ENCODE measurements at places on chromosomes 13 and 19. TPM values are rescaled to one million over a fixed set of nuclear protein-coding genes. Genes with fewer than 3 reads are reported as not detected.

- DNase-seq, result no peak
These were observed 233.6 kb downstream of the PCDH9 start for GRCh38 chr13:66996503-66996902.

DNA sequence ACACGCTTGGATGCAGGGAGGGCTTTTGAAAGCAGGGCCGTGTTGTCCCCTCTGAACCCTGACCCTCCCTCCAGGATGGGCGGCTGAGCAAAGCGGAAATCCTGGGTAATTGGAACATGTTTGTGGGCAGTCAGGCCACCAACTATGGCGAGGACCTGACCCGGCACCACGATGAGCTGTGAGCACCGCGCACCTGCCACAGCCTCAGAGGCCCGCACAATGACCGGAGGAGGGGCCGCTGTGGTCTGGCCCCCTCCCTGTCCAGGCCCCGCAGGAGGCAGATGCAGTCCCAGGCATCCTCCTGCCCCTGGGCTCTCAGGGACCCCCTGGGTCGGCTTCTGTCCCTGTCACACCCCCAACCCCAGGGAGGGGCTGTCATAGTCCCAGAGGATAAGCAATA lies 15.2 kb downstream of the RCN3 start:
- DNase-seq, result no peak

DNA sequence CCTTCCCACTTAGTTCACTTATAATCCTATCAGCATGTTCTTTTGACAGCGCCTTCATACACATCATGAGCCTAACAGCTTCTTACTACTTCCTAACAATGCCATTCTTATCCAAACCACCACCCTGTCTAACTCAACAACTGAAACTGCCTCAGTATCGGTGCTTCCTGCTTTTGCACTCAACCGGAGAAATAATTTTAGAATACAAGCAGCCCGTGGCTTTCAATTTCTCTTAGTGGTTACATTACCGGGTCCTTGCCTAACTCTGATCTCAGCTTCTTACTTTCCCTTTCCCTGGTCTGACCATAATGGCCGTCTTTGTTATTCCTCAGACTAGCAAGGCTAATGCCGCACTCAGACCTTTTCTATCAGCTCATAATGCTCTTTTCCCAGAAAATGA lies 17.0 kb downstream of the ZFP82 start:
- DNase-seq, result no peak

DNA sequence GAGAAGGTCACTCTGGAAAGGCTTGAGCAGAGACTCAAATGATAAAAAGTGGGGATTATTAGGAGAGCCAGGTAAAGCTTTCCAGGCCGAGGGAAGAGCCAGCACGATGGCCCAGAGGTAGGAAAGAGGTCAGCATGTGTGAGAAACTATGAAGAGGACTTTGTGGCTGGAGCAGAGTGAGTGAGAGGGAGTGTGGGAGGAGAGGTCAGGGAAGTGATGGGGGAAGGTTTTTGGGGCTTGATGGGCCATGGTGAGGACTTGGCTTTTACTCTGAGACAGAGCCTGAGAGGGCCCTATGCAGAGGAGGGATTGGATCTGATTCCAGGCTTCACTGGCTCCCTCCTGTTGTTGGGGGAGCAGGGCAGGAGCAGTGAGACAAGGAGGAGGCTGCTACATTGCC lies 5.3 kb downstream of the CATSPERG start:
- DNase-seq, result no peak

GRCh38 chr13:73040968-73041596 lies 17.7 kb upstream of the KLF5 start:
- no peak for DNase-seq

DNA sequence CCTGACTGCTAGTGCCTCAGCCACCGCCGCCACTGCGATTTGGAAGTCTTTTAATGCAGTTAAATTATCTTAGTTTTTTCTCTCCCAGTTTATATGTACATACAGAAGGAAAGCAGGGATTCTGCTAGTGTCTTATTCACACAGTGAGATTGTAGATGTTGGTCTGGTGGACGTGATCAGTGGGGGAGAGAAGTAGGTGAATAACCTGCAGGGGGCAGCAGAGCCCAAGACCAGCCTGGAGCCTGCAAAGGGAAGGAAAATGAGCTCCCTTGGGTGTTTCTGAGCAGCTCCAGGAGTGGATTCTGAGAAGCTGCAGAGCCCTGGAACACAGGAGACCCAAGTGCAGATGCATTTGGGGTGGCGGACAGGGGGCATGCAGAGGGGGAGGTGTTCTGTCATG lies 26.3 kb downstream of the ZNF844 start:
- DNase-seq, result peak; percentile 57

DNA sequence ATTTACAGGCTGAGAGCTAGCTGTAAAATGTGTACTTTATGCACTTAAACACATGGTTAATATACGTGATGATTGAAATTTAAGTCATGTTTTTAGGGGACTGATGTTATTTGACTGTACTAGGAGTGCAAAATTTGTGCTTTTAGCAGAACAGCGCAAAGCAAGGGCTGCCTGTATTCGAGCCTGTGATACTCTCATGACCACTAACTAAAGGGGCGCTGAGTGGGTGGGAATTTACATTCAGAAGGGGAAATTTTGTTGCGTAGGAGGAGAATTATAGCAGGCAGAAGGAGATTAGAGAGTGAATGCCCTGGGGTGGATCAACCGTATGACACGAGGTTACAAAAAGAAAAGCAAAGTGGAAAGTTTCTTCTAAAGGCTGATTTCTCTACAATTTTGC lies 271.8 kb upstream of the HTR2A start:
- no peak for DNase-seq

The KLHL1 gene
- not detected for total RNA-seq

The CASP14 gene
- total RNA-seq, result not detected

GRCh38 chr19:37977992-37978391 lies 71.0 kb downstream of the SIPA1L3 start:
- DNase-seq, result no peak

GRCh38 chr19:47272448-47273312 lies 2.0 kb upstream of the INAFM1 start:
- peak; percentile 52 for DNase-seq

GRCh38 chr19:12841094-12841493 lies 2.8 kb downstream of the MAST1 start:
- no peak for DNase-seq

GRCh38 chr13:20700288-20700687 lies 3.2 kb upstream of the IL17D start:
- DNase-seq, result no peak

The SYT3 gene
- 0.22 TPM for total RNA-seq

DNA sequence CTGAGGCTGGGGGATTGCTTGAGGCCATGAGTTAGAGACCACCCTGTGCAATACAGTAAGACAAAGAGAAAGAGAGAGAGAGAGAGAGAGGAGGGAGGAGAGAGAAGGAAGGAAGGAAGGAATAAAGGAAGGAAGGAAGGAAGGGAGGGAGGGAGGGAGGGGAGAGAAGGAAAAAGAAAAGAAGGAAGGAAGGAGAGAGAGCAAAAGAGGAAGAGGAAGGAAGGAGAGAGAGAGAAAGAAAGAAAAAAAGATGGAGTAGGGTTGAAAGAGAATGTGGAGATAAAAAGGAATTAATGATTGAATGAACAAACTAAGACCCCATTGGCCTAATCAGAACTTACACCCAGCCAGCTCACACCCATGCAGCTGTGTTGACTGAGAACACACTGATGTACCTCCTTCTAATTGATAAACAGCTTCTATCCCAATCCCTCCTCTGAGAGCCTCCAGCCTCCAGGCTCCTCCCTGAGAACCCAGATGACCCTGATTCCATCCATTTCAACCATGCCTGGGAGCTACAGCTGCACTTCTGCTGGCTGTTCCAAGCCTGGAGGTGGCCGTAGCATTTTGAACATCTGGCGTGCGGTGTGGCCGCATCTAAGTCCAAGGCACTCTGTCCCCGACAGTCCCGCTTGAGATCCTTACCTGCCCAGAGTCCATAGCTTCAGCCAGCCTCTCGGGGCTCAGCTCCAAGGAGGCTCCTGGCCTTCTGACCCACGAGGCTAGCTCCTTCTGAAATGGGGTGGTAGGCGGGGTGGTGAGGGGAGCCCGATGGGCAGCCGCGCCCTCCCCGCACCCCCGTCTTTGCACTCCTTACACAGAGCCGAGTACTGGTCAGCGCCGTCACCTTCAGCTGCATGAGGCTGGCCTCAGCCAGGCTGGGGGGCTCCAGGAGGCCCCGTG lies 1.1 kb downstream of the PRODH2 start:
- DNase-seq, result no peak

DNA sequence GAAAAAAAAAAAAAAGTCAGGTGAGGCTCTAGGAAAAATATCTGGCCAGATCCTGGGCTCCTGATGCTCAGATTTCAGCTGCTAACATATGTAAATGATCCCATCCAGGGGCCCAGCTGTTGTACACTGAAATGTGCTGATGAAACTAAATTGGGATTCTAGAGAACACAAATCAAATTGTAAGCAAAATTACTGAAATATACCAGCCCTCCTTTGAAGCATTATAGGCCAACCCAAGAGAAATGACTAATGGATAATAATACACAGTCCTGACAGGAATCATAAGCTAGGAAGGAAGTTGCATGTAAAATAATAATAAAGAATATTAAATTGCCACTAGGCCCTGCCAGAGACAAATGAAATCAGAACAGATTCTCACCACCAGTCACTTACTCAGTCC lies 17.8 kb downstream of the KCTD12 start:
- DNase-seq, result no peak

DNA sequence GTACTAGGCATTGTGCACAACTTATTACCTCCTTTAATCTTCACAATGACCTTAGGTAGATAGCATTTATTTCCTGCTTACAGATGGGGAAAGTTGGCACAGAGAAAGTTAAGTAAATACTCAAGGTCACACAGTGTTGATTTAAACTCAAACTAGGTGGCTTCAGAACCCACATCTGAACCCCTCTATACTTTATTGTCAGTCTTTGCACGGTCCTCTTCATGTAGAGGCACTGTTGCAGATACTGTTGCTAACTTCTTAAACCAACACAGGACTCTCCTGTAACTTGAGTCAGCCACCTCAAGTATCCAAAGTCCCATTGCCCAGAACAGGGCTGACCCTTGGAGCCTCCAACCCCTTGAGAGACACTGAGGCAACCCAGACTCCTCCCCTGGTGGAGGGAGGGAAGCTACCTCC lies 48.8 kb downstream of the FRY start:
- no peak for DNase-seq

GRCh38 chr13:44932850-44933251 lies 56.4 kb downstream of the NUFIP1 start:
- DNase-seq, result no peak

DNA sequence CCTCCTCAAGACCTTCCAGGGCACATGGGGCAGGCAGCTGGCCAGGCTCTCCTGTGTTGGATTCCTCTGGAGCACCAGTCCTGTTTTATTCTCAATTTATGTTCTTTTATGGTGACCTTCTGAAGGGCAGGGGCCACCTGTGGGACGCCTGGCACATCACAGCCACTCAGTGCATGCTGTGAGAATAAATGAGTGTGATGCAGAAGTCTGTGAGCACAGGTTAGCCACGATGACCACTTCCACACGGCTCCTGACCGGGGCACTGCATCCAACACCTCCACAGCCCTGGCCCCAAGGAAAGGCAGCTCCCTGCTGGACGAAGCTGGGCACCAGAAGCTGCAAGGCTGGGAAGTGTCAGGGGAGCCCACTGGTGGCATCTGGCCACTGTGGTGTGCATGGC lies 122.8 kb downstream of the CRYL1 start:
- no peak for DNase-seq

DNA sequence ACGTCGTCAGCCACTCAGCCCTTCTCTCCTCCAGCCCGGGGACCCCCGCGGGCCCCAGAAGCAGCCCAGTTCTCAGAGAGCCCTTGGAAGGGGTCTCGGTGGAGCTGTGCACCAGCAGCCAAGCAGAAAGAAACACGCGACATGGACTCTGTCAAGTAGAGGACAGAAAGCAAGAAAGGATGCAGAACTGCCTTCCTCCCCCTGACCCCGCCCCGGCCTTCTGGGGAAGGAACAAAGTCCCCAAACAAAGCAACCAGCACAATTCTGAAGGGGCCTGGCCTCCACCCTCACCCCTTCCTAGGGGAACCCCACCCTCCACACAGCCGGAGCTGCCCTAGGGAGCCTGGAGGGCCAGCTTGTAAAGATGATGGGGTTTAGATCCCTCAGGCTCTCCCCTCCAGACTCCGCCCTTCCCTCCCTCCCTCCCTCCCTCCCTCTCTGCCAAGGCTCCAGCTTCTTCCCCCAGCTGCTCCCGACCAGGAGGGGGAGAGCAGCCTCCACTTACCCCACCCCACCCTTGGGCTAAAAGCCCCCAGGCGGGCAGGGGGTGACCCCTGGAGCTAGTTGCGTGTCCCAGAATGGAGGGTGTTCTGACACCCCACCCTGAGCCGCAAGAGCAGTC lies 7.8 kb downstream of the LYL1 start:
- DNase-seq, result no peak

The PSG7 gene
- not detected for total RNA-seq

DNA sequence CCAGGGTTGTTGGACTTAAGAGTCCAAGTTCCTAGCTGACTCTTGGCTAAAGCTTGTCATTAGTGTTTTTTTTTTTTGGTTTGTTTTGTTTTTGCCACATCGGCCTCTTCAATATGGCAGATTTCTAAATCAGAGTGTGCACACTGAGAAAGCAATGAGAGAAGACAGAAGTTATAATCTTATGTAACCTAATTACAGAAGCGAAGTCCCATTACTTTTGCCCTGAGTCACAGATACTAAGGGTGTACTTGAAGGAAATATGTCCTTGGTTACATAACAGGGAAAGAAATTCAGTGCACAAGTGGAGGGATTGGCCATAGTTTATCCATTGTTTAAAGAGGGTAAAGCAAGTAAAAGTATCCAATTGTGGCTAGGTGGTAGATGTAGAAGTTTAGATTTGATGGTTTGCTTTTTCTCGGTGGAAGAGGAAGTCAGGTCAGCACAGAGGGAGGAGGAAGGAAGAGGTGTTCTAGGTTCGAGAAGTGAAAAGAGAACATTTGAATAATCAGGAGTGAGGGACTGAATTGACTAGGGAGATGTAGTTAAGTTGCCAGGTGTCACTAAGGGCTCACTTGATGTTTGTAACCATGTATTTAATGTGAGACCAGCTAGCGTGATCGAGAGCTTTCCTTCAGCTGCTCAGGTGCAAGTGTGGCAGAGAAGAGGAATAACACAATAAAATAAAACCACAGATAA lies 12.2 kb downstream of the GTF2F2 start:
- no peak for DNase-seq

Data from left ventricle myocardium inferior (tissue), 1 donor.